ENCODE measurements at places on chromosomes 1 and 21.

DNA sequence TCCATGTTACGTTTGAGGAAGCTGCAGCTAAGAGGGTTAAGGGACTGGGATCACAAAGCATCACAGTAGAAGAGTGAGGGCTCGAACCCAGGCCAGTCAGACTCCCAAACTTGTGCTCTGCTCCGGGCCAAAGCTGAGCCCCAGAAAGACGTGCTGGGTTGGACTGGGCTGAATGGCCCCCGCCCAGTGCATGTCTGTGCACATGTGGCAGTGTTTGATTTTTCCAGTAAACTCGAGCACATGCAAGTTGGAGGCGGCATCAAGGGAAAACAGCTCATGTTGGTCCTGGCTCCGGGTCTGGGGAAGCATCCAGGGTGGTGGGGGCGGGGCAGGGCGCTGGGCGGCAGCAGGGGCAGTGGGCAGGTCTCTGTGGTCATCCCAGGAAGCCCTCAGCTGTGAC, 39.8 kb upstream of the WNT4 start:
- DNase-seq: no peak

GRCh38 chr1:3577300-3577699, 34.0 kb downstream of the MEGF6 start:
- DNase-seq: peak; percentile 34

- DNase-seq: no peak
Observed at GRCh38 chr1:119040906-119041305, 52.8 kb upstream of the TBX15 start.

DNA sequence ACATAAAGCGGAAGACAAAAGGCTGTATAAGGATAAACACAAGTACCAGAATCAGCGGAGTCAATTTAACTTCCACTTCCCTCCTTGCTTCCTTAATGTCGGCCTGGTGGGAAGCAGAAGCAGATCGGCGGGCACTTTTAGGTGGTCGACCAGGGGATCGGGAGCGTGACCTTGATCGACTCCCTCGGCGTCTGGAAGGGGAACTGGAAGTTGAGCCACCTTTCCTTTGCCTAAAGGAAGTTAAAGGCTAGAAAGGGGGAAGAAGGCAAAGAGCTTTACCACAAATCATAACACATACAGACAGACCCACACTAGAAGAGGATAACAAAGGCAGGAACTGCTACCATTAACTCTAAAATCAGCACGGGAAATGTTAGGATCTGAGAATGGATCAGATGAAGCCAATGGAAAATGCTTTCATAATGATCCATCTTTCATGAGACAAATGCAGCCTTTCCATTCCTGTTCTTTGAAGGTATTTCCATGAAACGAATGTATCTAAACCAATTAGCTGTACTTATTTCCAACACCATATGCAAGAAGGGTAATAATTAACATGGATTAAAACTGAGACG, 5.7 kb downstream of the LBR start:
- peak; percentile 29 for DNase-seq

- DNase-seq: no peak
Observed at GRCh38 chr1:185674201-185674600, 60.0 kb upstream of the HMCN1 start.

DNA sequence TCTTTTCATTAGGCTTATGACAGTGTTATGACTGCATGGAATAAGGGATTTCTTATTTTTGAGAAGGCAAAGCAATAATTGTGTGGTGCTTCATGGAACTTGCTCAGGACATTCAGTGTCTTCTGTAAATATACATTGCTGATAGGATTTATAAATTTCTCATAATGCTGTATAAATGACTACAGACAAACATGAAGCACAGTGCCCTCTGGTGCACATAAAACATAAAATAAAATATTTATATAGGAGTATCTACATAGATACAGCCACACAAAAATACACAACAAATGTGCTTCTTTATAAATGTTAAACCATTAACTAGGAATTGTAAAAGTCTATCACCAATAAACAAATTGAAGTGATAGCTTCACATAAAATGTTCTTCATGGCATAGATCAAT, 24.1 kb downstream of the BRINP3 start:
- DNase-seq: no peak

DNA sequence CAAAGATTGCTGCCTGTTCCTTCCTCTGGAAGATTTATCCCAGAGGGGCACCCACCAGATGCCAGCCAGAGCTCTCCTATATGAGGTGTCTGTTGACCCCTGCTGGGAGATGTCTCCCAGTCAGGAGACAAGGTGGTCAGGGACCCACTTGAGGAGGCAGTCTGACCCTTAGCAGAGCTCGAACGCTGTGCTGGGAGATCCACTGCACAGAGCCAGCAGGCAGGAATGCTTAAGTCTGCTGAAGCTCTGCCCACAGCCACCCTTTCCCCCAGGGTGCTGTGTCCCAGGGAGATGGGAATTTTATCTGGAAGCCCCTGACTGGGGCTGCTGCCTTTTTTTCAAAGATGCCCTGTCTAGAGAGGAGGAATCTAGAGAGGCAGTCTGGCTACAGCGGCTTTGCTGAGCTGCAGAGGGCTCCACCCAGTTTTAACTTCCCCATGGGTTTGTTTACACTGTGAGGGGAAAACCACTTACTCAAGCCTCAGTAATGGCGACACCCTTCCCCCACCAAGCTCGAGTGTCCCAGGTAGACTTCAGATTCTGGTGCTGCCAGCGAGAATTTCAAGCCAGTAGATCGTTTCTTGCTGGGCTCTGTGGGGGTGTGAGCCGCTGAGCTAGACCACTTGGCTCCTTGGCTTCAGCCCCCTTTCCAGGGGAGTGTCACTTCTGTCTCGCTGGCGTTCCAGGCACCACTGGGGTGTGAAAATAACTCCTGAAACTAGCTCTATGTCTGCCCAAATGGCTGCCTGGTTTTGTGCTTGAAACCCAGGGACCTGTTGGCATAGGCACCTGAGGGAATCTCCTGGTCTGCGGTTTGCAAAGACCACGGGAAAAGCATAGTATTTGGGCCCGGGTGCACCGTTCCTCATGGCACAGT, 51.1 kb upstream of the PDC start:
- no peak for DNase-seq

- DNase-seq: no peak
Observed at GRCh38 chr1:108502624-108503023, 52.5 kb downstream of the NBPF6 start.

DNA sequence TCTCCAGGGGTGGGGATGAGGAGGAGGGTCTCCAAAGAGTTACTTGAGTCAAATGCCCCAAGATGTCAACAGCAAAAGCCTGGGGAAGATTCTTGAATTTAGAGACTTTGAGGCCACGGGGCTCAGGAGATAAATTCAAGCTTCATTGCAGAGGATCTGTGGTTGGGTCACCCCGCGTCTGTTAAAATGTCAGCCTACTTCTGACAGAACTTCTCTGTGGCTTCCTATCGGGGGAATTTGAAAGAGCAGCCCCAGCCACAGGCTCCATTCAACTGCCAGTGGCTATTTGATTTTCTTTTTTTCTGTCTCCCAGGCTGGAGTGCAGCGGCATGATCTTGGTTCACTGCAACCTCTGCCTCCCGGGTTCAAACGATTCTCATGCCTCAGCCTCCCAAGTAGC, 62.5 kb upstream of the EFHD2 start:
- no peak for DNase-seq

GRCh38 chr1:17841944-17842343, 86.8 kb downstream of the ACTL8 start:
- no peak for DNase-seq

DNA sequence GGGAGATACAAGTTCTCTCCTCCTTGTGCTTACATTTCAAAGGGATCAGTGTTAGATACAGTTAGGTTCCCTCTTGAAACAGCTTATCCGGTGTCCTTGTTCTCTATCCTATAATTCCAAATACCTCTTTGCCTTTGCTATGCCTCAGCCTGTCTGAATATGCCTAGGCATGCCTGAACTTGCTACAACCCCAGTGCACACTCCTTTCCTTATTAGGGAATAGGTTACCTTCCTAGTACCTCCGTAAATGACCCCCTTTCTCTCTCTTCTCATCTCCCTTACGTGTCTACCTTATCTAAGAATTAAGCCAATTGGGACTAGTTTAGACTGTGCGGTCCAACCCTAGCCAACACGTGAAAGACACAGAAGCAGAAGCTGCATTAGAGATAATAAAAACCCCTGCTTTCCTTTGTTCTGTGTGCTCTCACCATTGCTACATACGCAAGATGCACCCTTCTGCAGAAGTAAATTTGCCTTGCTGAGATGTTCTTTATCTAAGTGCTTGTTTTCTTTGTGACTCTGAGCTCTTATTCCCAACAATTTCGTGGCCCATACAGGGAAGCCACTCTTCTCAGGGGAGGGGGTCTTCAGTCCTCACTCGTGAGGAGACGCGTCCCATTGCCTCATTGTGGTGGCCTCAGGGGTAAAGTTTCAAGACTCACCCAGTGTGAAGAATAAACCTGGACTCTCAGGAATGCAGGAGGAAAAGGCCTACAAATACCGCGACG, 802.1 kb downstream of the PLA2G4A start:
- no peak for DNase-seq

DNA sequence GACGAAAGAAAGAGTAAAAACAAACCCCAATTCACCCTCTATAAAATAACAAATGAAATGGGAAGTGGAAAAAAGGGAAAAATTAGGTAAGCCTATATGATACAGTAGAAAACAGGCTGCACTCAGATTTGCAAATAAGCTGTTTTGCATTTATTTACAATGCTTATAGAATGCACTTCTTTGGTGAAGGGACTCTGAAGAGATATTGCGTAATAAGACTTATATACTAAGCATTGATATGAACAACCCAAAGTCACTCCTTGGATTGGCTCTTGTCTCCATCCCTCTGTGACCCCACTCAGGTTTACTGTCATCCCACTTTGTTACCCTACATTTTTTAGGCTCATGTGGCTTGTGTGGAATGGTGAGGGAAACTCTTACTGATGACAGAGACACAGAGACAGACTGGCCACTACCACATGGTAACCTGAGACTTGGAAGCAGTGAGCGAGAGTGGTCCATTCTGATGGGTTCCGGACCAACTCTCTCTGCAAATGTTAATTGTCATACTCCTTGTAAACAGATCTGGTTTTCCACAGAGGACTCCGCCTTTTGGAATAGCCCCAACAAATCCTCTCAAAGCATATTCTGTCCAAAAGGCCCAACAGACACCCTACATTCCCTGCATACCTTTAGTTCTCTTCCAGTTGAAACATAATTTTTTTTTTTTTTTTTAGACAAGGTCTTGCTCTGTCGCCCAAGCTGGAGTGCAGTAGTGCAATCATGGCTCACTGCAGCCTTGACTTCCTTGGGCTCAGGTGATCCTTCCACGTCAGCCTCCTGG, 11.0 kb downstream of the GSTM5 start:
- no peak for DNase-seq

DNA sequence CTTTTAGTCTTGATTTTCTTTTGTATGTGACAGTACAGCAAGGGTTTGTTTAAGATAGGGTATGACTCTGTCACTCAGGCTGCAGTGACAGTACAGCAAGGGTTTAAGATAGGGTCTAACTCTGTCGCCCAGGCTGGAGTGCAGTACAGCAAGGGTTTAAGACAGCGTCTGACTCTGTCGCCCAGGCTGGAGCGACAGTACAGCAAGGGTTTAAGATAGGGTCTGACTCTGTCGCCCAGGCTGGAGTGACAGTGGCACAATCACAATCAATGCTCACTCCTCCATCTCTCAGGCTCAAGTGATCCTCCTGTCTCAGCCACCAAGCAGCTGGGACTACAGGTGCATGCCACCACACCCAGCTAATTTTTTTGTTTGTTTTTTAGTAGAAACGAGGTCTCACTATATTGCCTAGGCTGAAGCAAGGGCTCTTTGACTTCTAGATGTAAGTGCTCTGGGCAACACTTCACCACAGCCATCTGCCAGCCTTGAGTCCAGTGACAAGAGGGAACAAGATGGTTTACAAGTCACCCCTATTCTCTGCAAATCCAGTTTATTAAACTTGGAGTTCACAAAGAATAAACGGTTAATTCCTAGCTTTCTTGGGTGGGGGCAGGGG, 965 bp upstream of the SH2D5 start:
- no peak for DNase-seq

- DNase-seq: no peak
Observed at GRCh38 chr1:29973406-29973805, 737.1 kb downstream of the PTPRU start.

DNA sequence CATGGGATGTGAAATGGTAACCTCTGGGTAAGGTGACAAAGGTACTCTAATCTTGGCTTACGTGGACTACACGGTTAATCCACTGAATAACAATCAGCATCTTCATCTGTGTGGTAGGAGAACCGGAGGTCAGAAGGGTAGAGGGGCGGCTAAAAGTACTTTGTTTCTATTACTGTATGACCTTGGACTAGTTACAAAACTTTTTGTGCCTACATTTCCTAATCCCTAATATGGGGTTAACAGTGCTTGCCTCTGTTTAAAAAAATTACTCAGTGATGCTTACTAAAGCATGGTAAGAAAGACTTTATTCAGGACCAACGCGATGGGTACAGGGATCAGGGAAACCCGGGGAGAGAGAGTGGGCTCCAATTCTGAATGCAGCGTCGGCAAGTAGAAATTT, 1.7 kb upstream of the MRPS6 start:
- DNase-seq: no peak

GRCh38 chr1:117689997-117690625, 84.3 kb downstream of the TENT5C start:
- DNase-seq: no peak

DNA sequence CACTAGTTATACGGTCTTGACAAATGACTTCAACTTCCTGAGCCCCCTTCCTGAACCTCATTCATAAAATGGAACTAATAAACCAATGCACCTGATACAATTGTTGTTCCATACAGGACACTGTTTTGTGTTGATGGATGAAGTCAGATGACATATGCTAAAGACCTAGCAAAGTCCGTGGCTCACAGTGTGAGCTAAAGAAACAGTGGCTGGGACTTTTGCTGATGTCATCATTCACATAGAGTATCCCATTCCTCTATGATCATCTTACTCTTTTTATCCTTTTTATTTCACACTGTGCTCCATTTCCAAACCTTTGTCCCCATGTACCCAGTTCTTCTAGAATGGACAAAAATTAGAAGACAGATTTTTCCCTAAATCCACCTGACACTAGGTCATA, 83.7 kb upstream of the KAZN start:
- no peak for DNase-seq

DNA sequence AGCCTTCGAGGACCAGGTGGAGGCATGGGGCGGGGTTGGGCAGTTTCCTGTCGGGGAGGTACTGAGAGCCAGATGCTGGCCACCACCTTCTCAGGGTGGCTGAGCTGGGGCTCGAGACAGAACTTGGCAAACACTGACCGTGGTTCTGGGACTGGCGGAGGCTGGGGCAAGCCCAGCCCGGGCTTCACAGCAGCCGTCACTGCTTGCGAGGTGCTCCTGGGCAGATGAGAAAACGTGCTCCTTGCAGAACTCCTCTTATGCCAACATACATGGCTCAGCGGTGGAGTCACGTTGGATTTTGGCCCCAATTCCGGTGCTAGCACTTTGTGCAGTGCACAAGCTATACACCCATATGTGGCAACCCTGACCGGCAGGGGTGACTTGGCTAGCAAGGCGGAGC, 69.2 kb downstream of the RUNX3 start:
- no peak for DNase-seq

DNA sequence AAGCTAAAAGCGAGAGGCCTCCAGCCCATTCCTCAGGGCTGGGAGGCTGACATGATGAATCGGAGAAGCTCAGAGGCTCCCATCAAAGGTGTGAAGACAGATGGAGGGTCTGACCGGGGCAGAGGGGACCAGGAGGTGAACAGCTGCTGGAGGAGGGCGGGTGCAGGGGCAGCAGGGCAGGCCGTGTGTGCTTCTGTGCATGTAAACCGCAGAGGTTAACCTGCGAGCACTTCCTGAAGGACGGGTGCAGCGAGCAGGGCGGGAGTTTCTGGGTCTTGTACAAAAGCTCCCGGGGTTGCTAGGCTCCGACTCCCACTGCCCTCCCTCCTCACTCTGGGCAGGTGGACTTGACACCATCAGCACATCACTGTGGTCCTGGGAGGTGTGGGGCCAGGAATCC, 75.2 kb downstream of the PAX7 start:
- DNase-seq: no peak

GRCh38 chr1:44015206-44015605, 16.1 kb downstream of the SLC6A9 start:
- no peak for DNase-seq
